Sciatic nerve (tissue), 2 donors: ENCODE measurements at places on chromosomes 16 and 17.

GRCh38 chr17:34733333-34733732, 154.0 kb downstream of the TMEM132E start:
- peak; percentile 10 for DNase-seq

- no peak for DNase-seq
Observed at GRCh38 chr16:89191033-89191900, 9.1 kb downstream of the SLC22A31 start.

DNA sequence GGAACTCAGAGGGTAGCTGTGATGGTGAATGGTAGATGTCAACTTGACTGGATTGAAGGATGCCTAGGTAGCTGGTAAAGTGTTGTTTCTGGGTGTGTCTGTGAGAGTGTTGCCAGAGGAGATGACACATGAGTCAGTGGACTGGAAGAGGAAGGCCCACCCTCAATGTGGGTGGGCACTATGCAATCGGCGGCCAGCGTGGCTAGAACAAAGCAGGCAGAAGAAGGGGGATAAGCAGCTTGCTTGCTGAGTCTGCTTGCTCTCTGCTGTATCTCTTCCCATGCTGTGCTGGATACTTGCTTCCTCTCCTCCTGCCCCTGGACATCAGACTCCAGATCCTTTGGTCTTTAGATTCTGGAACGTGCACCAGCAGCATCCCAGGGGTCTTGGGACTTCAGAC, 128.1 kb downstream of the AIPL1 start:
- no peak for DNase-seq

DNA sequence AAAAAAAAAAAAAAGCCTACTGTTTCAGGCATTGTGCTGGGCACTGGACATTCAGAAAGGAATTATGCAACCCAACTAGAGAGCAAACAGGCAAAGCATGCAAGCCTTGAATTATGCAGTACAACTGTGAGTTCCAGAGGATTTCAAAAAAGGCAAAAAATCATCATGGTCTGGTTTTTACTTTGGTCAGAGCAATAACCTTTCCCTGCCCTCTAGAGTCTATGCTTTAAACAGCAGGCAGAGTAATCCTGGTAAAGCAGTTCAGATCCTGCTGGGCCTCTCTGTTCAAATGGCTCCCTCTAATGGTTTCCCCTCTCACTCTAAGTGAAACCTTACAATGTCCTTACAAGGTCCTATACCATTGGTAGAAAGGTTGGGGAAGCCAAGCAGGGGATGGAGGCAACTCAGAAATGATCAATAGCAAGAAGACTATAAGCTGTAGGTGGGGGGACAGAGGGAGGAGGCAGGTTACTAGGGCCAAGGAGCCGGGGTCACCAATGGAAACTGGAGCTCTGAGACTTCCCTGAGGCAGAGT, 4.6 kb upstream of the TAF15 start:
- DNase-seq = no peak

- DNase-seq = no peak
Observed at GRCh38 chr16:57039148-57039812, 49.9 kb downstream of the NLRC5 start.

GRCh38 chr17:41982026-41982760, 15.6 kb downstream of the CNP start:
- peak; percentile 34 for DNase-seq

DNA sequence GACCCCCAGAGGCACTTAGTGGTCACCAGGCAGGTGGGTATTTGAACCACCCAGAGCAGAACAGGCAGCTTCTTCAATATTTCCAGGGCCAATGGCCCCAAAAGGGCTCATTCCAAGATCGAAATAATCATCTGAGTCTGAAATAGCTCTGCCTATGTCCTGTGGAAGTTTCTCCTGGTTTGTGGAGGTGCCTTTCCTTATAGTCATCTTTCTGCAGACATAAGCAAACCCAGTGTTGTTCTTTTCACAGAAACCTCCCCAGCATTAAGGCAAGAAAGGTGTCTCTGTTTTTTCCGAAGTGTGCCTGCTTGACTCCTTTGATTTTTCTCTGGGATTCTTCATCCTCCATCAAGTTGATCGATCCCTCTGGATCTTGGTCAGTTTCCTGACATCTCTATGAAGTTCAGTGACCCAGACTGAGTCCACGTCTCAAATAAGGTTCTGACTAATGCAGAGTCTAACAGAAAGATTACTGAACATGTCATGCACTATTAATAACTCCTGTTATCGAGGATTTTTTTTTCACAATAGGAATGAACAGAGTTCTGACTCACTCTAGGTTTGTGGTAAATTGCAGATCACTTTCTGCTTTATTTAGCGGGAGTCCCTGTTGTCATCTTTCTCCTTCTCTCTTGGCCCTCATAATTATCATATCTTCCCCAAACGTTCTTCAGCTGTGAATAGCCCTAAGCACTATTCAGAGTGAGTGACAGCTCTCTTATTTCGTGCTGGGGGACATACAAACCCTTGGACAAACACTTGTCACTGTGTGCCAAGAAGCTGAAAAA, 1.5 kb downstream of the LRRC3C start:
- no peak for DNase-seq

GRCh38 chr17:50048146-50048720, 7.7 kb upstream of the ITGA3 start:
- peak; percentile 53 for DNase-seq

- no peak for DNase-seq
Observed at GRCh38 chr17:50558581-50558940, 2.0 kb upstream of the CACNA1G start.

DNA sequence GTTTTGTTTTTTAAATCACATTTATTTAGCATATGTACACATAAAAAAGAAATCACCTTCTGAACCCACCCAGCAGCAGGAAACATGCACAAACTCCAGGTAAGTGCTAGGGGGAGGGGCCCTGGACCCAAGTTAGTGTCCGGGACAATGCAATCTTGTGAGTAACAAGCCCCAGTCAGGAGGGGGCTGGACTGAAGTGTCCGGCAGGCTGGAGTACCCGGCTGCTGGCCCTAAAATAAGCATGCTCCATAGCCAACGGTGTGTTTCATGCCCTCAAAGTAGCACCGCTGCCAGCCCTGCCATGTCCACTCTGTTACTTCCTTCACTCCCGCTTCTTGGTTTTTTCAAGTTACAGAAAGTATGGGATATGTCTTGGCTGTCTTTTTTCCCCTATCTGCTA, 102.1 kb downstream of the SPAG9 start:
- DNase-seq = no peak

GRCh38 chr17:1976000-1976682, 49.0 kb downstream of the RTN4RL1 start:
- DNase-seq = no peak

DNA sequence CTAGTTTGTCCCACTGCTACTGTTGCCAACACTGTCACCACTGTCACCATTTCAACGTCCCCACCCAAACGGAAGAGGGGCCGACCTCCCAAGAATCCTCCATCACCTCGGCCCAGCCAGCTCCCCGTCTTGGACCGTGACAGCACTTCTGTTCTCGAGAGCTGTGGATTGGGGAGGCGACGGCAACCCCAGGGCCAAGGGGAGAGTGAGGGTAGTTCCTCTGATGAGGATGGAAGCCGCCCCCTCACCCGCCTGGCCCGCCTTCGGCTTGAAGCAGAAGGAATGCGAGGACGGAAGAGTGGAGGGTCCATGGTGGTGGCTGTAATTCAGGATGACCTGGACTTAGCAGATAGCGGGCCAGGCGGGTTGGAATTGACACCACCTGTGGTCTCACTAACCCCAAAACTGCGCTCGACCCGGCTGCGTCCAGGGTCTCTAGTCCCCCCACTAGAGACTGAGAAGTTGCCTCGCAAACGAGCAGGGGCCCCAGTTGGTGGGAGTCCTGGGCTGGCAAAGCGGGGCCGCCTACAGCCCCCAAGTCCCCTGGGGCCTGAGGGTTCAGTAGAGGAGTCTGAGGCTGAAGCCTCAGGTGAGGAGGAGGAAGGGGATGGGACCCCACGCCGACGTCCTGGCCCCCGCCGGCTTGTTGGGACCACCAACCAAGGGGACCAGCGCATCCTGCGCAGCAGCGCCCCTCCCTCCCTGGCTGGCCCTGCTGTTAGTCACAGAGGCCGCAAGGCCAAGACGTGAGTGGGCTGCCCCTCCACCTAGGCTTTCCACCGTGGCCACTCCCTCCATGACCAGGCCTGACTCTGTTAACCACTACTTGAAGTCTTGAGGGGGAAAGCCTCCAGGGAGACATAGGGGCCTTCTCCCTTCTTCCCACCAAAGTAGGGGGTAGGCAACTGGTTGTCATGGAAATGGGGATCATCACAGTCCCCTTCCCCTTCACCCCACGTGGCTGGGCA, 9.0 kb upstream of the PHKG2 start:
- no peak for DNase-seq

- peak; percentile 64 for DNase-seq
Observed at GRCh38 chr16:7405166-7405565, 72.5 kb downstream of the RBFOX1 start.

DNA sequence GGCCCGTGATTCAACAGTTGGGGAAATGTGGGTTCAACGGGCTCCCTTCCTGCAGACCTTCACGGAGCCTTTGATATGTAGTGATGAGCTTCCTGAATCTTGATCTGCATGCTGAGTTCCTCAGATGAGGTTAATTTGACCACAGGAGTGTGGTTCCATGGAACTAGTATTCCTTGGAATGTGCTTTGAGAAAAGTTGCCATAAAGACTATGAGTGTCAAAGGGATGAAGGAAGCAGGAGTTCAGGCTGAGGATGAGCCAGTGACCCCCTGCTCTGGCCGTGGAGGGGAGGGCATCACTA, 229.2 kb downstream of the MSI2 start:
- no peak for DNase-seq

DNA sequence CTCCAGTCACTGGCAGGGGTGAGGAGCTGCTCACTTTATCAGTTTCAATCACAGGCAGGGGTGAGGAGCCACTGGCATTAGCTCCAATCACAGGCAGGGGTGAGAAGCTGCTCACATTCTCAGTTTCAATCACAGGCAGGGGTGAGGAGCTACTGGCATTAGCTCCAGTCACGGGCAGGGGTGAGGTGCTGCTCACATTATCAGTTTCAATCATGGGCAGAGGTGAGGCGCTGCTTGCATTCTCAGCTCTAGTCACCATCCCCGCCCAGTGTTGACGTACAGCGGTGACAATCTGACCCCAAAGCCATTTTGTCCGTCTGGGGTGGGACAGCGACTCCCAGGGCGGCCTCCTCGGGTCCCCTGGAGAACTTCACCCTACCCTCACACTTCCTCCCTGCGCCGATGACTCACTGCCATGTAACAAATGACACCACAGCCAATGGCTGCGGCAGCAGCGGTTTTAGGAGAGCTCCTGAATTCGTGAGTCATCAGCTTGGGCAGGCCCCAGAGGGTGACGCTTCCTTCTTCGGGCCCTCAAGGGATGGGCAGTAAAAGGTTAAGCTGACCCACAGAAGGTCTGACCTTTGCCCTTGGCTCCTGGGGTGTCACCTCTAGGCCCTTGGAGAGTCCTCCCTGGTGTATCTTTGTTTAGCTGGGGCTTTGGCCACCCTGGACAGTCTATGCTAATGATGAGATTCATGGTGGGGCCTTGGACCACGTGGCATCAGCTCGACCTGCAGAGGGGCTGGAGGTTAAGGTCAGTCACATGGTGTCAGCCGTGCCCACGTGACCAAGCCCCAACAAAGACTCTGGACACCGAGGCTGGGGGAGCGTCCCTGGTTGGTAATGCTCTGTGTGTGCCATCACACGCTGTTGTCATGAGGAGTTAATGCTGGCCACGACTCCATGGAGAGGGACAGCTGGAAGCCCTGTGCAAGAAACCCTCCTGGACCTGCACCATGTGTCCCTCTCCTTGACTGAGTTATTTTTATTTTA, 171.7 kb downstream of the C16orf95 start:
- no peak for DNase-seq

GRCh38 chr17:29412780-29413565, 22.8 kb downstream of the TAOK1 start:
- DNase-seq = no peak

DNA sequence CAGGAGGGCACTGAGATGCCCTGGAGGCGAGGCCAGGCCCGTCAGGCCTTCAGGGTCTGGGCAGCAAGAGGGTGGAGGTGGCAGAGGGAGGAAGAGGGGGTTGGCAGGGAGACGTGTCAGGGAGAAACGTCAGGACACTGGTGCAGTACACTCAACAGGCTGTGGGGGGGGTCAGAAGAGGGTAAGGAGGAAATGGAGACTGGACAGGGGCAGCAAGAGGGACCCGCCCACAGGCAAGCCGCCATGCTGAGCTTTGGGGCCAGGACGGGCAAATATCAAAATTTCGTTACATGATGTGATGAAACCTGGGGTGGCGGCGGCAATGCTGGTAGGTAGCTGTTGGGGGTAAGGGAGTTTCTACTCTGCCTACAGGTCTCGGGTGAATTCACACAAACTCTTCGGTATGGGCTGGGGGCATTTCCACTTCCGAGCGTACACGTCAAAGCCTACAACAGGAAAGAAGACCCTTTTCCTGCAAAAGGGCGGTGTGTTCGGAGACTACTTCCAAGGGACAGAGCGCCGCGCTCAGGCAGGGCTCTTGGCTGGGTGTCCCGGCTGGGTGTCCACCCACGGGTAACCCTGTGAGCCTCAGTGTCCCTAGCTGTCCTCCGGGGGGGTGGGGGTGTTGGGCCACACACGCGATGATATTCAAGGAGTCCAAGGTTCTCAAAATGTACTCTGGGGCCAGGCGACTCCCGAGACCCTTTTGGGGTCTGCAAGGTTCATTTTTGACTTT, 43.3 kb upstream of the ATP2A3 start:
- peak; percentile 54 for DNase-seq

DNA sequence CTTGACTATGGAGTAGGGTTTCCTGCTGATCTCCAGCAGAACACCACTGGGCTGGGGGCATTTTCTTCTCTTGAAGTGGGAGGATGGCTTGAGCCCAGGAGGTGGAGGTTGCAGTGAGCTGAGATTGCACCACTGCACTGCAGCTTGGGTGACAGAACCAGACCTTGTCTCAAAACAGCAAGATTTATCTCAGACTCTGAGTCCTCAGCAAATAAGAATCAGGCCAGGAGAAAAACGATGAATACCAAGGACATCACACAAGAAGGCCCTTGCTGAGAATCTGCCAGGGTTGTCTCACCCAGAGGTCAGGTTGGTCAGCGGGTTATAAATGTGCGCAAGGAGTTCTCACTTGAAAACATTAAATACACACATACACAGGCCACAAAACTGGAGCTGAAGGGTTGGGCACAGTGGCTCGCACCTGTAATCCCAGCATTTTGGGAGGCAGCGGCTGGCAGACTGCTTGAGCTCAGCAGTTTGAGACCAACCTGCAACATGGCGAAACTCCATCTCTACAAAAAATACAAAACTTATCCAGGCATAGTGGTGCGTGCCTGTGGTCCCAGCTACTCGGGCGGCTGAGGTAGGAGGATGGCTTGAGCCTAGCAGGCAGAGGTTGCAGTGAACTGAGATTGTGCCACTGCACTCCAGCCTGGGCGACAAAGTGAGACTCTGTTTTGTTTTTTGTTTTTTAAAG, 7.7 kb downstream of the MXRA7 start:
- DNase-seq = no peak

DNA sequence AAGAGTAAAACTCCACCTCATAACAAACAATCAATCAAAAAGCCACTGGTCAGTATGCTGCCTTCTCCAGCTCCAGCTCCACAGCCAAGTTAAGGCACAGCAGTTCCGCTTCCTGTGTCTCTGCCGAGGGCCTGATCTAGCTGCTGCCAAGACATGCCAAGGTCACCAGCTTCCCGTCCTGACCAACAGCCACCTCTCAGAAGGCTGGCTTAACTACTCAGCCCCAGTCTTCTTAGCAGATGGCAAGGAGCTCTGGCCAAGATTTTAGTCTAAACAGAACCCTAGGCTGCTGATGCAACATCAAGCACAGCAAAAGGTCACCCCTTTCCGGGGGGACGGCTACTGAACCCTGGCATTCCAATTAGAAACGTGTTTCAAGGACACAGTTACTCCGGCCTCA, 17.7 kb upstream of the MNT start:
- no peak for DNase-seq
